A549 treated with ZK216348 at 1 μM for 4 hours (cell line): ENCODE measurements at places on chromosomes 16 and 17. TPM values are rescaled to one million over a fixed set of nuclear protein-coding genes. Genes with fewer than 3 reads are reported as not detected.

RBFOX1 gene
- total RNA-seq, result not detected in 5 replicates

SLC13A2 gene
- total RNA-seq, result 0.08 to 0.20 TPM (median 0.16 TPM) in 5 replicates

KCNG4 gene
- not detected in 5 replicates for total RNA-seq

TRPV2 gene
- total RNA-seq, result 0.13 to 0.86 TPM (median 0.40 TPM) in 4 of 5 replicates, not detected in the other

COX6A2 gene
- total RNA-seq, result not detected in 5 replicates

KRTAP9-2 gene
- total RNA-seq, result not detected in 5 replicates

HOXB3 gene
- total RNA-seq, result 3.6 to 5.9 TPM (median 5.6 TPM) in 5 replicates

EPX gene
- not detected in 5 replicates for total RNA-seq

SYCE1L gene
- 5.2 to 8.0 TPM (median 7.8 TPM) in 5 replicates for total RNA-seq

RFWD3 gene
- 30.1 to 43.5 TPM (median 36.5 TPM) in 5 replicates for total RNA-seq

NPW gene
- total RNA-seq, result 0.65 to 1.6 TPM (median 1.1 TPM) in 4 of 5 replicates, not detected in the other

C16orf46 gene
- 0.26 to 1.4 TPM (median 0.86 TPM) in 5 replicates for total RNA-seq

KRTAP4-3 gene
- total RNA-seq, result not detected in 5 replicates

NT5M gene
- 6.0 to 13.4 TPM (median 11.0 TPM) in 5 replicates for total RNA-seq

SLX4 gene
- 3.1 to 5.8 TPM (median 5.6 TPM) in 5 replicates for total RNA-seq

FBXW10 gene
- total RNA-seq, result 0.93 to 1.8 TPM (median 1.6 TPM) in 5 replicates

SLC16A13 gene
- total RNA-seq, result 5.7 to 13.1 TPM (median 10.9 TPM) in 5 replicates

MT4 gene
- total RNA-seq, result not detected in 5 replicates

PPM1E gene
- total RNA-seq, result 0.02 to 0.09 TPM (median 0.05 TPM) in 5 replicates

CDRT15L2 gene
- not detected in 5 replicates for total RNA-seq

SLC2A4 gene
- 0.20 to 0.42 TPM (median 0.27 TPM) in 5 replicates for total RNA-seq

ABCA3 gene
- total RNA-seq, result 13.8 to 23.1 TPM (median 19.7 TPM) in 5 replicates

TELO2 gene
- total RNA-seq, result 17.9 to 47.6 TPM (median 40.5 TPM) in 5 replicates

WNT3 gene
- total RNA-seq, result 3.8 to 5.2 TPM (median 4.8 TPM) in 5 replicates

IST1 gene
- 155 to 188 TPM (median 168 TPM) in 5 replicates for total RNA-seq

CD68 gene
- 23.3 to 40.6 TPM (median 33.0 TPM) in 5 replicates for total RNA-seq

ITGAX gene
- 0.89 to 1.9 TPM (median 1.2 TPM) in 5 replicates for total RNA-seq

TEKT1 gene
- total RNA-seq, result 0.12 to 0.21 TPM in 2 of 5 replicates, not detected in the others

NPIPA3 gene
- 1.3 to 2.3 TPM (median 1.8 TPM) in 5 replicates for total RNA-seq

RHBDL3 gene
- 2.7 to 5.6 TPM (median 4.6 TPM) in 5 replicates for total RNA-seq

EFCAB5 gene
- total RNA-seq, result 0.21 to 1.2 TPM (median 0.39 TPM) in 5 replicates

EVPL gene
- total RNA-seq, result 10.2 to 22.7 TPM (median 18.4 TPM) in 5 replicates

TP53TG3F gene
- 0.07 to 0.26 TPM in 2 of 5 replicates, not detected in the others for total RNA-seq

CCL23 gene
- total RNA-seq, result not detected in 5 replicates

CSH1 gene
- not detected in 5 replicates for total RNA-seq

CYB5D1 gene
- total RNA-seq, result 19.4 to 24.5 TPM (median 20.9 TPM) in 5 replicates

TBC1D26 gene
- total RNA-seq, result not detected in 5 replicates

TBX21 gene
- total RNA-seq, result 0.13 to 0.15 TPM in 2 of 5 replicates, not detected in the others

EFCAB13 gene
- 0.68 to 3.4 TPM (median 2.6 TPM) in 5 replicates for total RNA-seq
